ENCODE measurements at places on chromosomes 11 and 22. TPM values are rescaled to one million over a fixed set of nuclear protein-coding genes. Genes with fewer than 3 reads are reported as not detected.

MAPK8IP1 gene
- 0.98 TPM for total RNA-seq

CDC42EP1 gene
- 0.13 TPM for total RNA-seq

MRPL40 gene
- total RNA-seq, result 48.6 TPM

GRCh38 chr11:78535027-78535426, 39.6 kb downstream of the NARS2 start:
- H3K4me1 ChIP-seq, result no peaks in the 10 kb centered on the region
- no peak for DNase-seq
- H3K27ac ChIP-seq, result no peak overlapping the region
- H3K4me3 ChIP-seq, result no peak overlapping the region
- no peaks in the 10 kb centered on the region for H3K27me3 ChIP-seq
- H3K36me3 ChIP-seq, result no peaks in the 10 kb centered on the region

DNA sequence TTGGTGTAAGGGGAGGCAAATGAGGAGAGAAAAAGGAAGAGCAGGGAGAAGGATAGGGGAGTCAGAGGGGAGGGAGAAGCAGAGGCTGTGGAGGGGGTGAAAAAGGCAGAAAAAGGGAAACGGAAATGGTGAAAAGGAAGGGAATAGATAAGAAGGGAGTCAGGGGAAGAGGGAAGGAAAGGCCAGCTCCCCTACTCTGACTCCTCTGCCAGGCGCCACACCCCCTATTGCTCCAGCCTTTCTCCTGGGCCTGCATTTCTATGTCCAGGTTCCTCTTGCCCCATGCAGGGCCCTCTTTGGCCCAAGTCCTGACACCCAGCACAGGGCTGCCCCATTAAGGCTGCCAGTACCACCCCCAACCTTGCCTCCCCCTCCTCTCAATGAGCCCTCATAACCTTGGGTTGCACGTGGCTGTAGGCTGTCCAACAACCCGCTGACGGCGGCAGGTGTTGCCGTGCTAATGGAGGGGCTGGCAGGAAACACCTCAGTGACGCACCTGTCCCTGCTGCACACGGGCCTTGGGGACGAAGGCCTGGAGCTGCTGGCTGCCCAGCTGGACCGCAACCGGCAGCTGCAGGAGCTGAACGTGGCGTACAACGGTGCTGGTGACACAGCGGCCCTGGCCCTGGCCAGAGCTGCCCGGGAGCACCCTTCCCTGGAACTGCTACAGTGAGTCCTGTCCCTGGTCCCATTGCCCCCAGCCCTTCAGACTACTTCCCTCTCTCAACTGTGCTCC, 3.4 kb upstream of the NHERF4 start:
- H3K4me3 ChIP-seq, result no peak overlapping the region
- no peak for DNase-seq
- H3K27me3 ChIP-seq, result no peaks in the 10 kb centered on the region
- no peak overlapping the region for H3K27ac ChIP-seq
- H3K36me3 ChIP-seq, result no peaks in the 10 kb centered on the region

DNA sequence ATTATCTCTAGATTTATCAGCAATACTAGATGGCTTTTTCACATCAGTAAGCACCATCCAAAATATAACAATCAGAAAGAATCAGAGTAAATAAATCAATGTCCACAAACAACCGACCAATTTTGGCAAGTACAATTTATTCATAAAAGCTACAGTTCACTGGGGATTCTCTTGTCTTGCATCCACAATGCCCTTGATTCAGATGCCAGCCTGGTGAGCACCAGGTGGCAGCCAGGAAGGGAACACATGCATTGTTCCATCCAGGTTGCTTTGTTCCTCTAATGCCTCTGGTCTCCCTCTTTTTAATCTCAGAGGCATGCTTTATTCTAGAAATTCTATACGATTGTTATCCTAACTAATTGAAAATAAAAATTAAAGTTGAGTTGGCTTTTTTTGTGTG, 242.1 kb upstream of the KIRREL3 start:
- H3K27ac ChIP-seq, result no peak overlapping the region
- no peak for DNase-seq
- H3K4me3 ChIP-seq, result no peak overlapping the region
- H3K36me3 ChIP-seq, result no peaks in the 10 kb centered on the region

DNA sequence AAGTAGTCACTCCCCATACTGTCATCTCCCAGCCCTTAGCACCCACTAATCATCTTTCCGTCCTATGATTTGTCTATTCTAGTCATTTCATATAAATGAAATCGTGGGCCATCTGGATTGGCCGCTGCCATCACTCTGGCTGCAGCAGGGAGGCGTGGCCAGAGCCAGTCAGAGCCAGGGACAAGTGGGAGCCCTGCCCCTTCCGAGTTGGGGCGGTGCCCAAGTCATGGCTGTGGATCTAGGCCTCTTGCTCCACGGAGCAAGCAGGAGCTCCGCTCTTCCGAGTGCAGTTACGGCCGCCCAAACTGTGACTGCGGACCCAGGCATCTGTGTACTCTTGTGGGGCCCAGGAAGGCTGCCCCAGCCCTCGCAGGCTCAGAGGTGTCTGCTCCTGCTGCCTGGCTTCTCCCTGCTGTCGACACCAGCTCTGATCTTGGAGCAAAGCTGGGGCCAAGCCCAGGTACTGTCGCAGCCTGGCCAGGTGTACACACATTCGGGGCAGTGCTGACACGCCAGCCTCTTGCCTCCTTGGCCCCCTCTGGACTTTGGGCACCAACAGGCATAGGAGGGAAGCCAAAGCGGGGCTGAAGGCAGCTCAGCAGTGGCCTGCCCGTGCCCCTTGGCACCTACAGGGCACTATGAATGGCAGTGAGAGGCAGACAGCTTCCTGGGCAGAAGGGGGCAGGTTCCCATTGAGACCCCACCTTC, 8.4 kb downstream of the MRPL48 start:
- H3K4me1 ChIP-seq, result no peaks in the 10 kb centered on the region
- no peak overlapping the region for H3K27ac ChIP-seq
- DNase-seq, result no peak
- H3K4me3 ChIP-seq, result no peak overlapping the region
